ENCODE measurements at places on chromosomes 1 and 21.

DNA sequence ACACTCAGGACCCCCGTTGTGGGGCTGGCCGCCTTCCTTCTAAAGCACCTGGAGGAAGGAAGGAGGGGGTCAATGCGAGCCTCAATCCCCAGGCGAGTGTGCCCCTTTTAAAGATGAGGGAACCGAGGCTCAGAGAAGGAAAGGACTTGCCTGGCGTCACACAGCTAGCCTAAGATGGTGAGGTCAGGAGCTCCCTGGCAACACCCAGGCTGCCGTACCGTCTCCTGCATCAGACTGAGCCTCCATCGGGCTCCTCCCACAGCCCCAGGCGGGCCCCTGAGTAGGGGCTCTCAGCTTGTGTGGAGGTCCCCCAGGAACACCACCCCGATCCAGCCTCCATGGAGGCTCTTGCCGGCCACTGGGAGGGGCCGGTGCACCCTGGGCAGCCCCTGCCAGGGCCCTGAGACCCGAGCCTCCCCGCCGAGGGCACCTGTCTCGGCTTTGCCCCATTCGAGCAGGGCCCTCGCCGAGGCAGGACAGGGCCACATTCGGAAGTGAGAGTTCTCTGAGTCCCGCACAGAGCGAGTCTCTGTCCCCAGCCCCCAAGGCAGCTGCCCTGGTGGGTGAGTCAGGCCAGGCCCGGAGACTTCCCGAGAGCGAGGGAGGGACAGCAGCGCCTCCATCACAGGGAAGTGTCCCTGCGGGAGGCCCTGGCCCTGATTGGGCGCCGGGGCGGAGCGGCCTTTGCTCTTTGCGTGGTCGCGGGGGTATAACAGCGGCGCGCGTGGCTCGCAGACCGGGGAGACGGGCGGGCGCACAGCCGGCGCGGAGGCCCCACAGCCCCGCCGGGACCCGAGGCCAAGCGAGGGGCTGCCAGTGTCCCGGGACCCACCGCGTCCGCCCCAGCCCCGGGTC lies at the start of gene AIRE:
Gene AIRE, plus strand, starts transcription at position 739 of the 855 bp plus-strand sequence. CDS start 131 bp downstream, outside the sequence.
- no peak for DNase-seq

DNA sequence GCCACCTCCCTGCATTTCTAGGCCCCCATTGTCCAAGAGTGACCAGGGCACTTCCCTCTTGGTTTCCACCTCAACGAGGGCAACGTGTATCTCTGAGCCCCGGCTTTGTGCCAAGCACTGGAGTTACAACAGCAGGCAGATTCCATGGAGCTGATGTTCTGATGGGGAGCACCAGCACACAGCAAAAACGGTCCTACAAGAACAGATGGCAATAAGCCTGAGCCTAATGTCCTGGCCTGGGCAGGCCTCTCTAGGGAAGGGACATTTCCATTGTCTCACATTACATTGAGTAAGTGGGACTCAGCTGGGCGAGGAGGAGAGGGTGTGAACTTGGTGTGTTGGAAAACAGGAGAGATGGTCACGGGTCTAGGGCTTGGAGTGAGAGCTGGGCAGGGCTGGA lies 27.2 kb upstream of the NPPB start:
- DNase-seq = no peak

DNA sequence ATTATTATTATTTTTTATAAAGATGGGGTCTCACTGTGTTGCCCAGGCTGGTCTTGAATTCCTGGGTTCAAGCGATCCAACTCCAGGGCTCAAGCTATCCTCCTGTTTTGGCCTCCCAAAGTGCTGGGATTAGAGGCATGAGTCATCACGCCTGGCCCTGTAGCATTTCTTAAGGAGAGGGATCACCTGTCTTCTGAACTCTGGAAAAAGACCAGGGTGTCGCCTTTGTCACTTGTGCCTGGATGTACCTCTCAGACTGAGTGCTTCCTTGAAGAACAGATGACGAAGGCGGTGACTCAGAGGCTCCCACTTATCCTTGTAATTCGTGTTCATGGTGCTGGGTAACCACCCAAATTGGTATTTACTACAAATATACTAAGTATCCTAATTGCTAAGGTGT lies 2.4 kb upstream of the CGN start:
- no peak for DNase-seq

DNA sequence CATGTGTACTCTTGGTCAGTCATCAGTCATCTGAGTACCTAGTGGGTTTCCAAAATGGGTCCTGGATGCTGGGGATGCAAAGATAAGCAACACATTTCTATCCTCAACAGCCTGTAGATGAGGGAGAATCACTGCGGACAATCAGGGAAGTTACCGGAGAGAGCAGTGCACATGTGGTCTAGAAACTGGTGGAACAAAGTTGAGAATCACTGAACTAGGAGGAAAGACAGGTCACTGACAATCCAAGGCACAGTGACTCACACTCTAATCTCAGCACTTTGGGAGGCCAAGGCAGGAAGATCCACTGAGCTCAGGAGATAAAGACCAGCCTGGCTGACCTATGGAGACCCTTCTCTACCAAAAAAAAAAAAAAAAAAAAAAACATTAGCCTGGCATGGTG lies 31.4 kb upstream of the LGALS8 start:
- DNase-seq = no peak

- no peak for DNase-seq
These were observed 5.2 kb downstream of the PLA2G2D start for GRCh38 chr1:20114021-20114648.

DNA sequence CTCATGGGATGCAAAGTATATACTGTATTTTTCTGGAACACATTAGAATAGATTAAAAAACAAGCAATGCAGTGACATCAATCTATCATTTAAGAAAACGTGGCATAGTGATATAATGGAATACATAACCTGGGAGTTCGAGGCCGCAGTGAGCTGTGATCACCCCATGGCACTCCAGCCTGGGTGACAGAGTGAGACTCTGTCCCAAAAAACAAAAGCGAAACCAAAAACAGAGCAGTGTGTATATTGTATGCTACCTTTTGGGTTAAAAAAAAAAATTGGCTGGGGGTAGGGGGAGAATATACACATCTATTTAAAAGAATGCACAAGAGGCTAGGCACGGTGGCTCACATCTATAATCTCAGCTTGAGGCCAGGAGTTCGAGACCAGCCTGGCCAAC lies 13.5 kb downstream of the SLC2A1 start:
- no peak for DNase-seq

GRCh38 chr1:7252411-7253117 lies 467.3 kb downstream of the CAMTA1 start:
- DNase-seq = no peak

GRCh38 chr1:55035904-55036303 lies 3.4 kb upstream of the PCSK9 start:
- no peak for DNase-seq

- DNase-seq = no peak
These were observed 483 bp downstream of the PEAR1 start for GRCh38 chr1:156894001-156894400.

- no peak for DNase-seq
These were observed 150.7 kb downstream of the CLIC6 start for GRCh38 chr21:34819357-34819999.

GRCh38 chr1:181255270-181255929 lies 166.9 kb downstream of the IER5 start:
- no peak for DNase-seq

DNA sequence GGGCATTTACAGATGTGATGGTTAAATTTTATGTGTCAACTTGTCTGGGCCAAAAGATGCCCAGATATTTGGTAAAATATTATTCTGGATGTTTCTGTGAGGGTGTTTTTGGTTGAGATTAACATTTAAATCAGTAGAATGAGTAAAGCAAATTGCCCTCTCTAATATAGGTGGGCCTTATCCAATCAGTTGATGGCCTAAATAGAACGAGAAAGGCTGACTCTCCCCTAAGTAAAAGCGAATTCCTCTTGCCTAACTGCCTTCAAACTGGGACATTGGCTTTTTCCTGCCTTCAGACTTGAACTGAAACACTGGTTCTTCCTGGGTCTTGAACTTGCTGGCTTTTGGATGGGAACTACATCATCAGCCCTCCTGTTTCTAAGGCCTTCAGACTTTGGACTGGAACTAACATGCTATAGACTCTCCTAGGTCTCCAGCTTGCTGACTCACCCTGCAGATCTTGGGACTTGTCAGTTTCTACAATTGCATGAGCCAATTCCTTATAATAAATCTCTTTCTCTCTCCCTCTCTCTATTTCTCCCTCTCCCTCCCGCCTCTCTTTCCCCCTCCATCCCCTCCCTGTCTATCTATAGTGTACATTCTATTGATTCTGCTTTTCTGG lies 10.2 kb upstream of the NAV1 start:
- no peak for DNase-seq

GRCh38 chr1:229368347-229368746 lies 25.5 kb upstream of the CCSAP start:
- no peak for DNase-seq

DNA sequence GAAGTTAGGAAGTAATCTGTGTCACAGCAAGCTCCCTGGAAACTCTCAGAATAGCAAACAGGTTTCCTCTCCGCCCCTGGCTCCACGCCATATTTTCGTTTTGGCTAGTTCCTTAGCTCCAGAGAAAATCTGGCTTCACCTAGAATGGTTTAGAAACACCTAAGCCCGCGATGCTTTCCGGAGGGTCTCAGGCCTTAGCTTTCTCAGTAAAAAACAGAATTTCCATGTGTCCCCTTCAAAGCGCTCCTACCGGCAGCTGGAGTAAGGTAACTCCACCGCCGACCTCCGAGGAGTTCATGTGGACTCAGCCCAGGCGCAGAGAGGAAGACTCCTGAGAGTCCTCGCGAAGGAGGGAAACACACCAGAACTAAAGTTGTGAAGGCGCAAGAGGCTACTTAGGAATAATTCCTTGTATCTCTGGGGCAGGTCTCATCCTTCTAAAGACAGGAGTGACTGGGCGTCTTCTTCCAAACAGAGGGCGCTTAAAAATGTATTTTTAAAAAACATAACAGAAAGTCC lies 406 bp downstream of the KIAA0040 start:
- no peak for DNase-seq

- no peak for DNase-seq
These were observed 1.0 kb upstream of the SYNJ1 start for GRCh38 chr21:32728848-32729247.

DNA sequence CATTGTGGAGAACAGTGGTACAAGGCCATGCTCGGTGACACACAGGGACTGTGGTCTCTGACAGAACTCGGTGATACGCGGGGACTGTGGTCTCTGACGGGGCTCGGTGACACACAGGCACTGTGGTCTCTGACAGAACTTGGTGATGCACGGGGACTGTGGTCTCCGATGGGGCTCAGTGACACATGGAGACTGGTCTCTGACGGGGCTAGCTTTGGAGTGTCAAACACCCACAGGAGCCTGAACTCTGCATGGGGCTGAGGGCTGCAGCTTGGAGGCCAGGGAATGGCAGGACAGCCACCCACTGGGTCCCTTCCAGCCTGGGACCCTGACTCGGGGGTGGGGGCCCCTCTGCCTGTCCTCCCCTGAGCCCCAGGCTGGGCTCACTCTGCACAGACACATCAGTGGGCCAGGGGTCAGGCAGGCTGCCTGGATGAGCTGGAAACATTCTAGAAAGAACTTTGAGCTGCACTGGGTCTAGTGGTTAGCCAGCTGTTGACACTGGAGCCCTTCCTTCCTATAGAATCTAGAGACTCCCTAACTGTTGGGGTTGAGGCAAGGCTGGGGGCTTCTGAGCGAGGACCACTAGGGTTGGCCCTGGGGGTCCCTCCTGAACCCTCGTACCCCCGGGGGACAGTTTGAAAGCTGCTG lies 49.8 kb downstream of the DISP3 start:
- DNase-seq = no peak

DNA sequence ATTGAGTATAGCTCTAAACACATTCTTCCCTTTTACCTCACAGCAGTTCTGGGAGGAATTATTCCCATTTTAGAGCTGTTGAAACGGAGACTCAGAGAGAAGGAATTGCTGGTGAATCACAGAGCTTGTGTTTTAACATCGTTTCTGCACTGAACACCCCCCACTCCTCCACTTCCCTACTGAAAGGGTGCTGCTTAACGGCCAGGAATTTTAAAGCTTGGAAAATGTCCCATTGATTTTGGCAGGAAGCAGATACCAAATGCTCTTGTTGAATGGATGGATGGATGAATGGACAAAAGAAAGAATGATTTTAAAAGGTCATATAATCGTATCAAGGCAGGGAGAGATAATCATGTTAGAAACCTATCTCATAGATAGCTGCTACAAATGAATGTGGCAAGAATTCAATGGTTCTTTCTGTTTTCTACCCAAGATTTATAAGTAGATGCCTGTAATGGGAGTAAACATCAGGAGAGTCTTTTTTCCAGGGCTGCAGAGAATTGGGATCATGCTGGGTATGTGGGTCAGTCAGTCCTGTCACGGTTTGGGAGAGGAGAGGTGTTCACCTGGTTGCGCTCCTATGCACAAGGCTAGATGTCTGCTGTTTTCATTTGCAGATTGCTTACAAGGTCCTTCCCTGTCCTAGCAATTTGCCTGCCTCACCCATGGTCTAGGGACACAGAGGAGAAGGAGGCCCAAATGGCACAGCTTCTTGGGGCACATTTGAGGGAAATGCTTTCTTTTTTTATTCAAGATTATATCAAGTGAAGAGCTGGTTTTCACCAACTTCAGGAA lies 19.0 kb downstream of the FAM163A start:
- no peak for DNase-seq

DNA sequence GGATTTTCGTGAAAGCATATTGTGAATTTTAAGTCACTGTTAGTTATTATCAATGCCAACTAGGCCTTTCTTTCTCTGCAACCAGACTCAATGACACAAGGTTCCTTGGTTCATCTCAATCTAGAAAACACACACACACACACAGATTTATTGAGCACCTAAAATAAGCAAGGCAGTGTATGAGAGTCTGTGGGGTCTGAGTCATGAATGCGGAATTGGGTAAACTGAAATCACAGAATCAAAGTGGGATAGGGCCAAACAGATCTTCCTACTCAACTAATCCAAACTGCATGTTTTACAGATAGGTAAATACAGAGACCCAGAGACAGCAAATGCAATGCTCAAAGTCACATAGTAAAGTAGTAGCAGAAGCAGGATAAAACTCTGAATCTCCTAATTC lies 48.5 kb upstream of the NRDC start:
- DNase-seq = no peak

- no peak for DNase-seq
These were observed 7.4 kb downstream of the ZNF436 start for GRCh38 chr1:23362218-23362713.
